ENCODE measurements at places on chromosomes 2 and 18.

- DNase-seq = no peak
These were observed 34.8 kb upstream of the KCNF1 start for GRCh38 chr2:10876963-10877362.

GRCh38 chr2:32516567-32516966, 111.3 kb upstream of the TTC27 start:
- no peak for DNase-seq

DNA sequence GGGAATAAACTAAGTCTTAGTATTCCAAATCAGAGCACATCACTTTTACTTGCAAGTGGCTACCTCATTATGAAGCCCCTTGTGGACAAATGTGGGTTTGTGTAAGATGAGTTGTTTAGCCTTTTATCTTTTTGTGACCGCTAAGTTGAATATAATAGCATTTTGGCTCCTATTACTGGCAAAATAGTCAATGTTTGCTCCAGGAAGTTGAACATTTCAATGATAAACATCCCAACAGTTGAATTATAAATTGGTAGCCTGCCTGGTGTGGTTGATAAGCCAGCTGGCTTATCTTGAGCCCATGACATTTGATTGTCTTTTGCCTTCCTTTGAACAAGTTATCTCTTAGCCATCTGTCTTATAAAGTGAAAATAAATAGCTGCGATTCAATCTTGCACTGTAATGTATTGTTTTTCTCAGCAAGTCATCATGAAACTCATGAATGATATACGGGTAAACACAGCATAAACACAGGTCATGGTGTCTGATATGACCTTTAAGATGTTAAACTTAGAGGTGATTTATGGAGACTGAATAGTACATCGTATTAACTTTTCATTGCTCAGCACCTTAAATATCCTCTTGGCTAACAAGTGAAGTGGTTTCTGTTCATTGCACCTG, 338.4 kb downstream of the SOCS6 start:
- DNase-seq = no peak

GRCh38 chr2:65483763-65484162, 51.4 kb upstream of the SPRED2 start:
- no peak for DNase-seq

DNA sequence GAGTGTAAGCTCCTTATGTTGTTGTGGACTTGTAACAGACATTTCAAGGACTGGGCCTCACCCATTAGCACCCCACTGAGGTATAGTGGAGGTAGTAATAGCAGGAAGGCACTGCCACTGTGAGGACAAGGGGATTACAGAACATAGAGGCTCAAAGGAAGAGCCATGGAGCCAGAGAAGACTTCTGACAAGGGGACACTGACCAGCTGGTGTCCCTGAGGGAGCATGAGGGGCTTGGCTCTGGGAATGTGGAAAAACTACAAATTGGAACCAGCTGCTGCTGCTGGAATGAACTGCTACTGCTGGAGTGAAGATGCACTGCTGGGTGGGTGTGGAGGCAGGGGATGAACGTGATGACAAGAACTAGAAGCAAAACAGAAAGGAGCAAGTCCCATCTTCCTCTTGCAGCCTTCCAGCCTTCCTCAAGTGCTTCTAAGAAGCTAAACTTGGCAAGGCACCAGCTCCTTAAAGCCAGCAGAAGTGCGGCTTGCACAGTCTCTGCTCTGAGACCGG, 167.3 kb upstream of the NOSTRIN start:
- DNase-seq = no peak
